ENCODE measurements at places on chromosomes 6 and 20.

DNA sequence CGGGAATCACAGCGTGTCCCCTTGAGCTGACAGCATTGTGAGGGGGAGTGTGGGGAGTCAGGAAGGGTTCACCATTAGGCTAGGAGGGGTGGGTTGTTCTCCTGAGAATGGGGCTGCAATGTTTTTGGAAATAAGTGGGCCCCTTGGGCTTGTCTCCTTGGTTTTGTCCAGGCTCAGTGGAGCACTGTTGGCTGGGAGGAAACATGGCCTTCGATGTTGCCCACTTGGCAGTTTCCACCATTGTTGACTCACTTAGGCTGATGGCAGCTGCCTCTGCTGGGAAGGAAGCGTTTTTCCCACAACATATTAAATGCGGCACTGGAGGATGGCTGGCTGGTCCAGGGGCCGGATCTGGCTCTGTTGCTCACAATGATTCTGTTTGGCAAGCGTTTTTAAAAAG lies 512.1 kb downstream of the QKI start:
- no peak for DNase-seq

DNA sequence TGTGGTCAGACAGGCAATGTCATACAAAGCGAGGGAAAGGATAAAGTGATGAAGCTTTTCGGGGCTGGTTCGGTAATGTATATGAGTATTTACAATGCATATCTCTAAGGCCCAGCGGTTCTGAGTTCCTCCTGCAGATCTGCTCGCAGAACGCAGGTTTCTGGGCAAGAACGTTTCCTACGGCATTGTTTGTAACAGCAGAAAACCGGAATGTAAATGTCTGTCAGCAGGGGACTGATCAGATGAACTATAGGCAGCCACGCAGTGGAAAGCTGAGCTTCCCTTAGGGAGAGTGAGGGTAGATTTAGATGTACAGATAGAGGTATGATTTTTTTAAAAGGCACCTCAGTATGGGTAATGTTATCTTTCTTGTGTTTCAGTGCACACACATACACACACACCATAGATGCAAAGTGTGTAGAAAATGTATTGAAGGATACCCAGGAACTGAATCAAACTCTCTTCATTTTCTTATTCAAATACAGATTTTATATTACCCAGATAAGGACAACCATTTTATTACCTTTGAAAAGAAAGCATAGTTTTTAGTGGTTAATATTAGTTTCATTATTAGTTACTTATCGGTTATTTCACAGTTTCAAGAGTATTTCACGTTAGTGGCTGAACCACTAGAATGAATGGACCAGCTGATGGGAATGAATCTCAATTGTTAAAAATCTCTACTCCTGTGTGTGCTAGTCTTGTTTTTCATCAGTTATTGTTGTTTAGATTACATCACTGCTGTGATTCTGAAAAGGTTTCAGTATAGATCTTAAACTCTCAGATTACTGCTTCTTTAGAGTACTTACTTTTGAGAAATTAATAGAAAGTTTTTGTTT lies 56.2 kb downstream of the SNX9 start:
- DNase-seq, result no peak

DNA sequence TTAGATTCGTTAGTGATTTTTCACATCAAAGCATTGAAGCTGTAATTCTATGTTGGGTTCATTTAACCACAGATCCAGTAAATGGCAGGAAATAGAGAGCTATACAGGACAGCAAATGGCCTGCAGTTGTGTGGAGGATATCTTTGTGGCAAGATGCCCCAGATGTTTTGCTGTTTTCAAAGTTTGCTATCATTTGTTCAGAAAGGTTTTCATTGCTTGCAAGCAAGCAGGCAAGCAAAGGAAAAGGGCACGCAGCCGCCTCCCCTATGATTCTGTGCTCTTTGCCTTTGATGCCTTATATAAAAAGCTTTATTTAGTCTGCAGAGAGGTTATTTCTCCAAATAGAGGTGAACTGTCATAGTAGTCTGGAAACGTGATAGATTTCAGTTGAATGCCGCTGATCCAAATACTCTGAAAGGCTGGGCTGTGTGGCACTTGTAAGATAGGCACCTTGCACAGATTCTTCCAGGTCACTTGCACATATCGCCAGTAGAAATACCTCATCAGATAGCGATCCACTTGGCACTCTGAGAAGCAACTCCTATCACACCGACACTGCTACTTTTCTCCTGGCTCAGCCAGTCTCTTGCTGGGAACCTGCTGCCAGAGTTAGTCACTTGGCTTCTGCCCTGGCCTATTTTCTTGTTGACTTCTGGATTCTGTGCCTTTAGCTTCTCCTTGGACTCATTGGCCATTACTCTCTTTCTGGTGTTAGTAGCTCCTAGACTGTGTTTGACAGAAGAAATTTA lies 66.4 kb downstream of the UTRN start:
- DNase-seq, result no peak

DNA sequence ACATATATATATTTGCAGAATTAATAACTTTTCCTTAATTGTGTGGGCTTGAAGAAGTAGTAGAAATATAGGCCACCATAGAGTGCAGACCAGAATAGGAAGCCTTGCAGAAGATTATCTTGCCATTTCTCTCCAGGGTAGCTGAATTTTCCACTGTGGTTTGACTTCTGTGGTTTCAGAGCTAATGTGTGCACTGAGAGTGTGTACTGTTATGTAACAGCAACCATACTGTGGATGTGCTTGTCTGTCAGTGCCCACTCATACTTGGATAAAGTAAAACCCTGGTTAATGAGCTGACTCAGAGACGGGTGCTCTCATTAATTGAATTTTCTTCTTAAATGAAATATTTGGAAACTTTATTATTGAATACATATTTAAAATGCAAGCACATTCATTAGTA lies 57.2 kb downstream of the CEP43 start:
- no peak for DNase-seq

DNA sequence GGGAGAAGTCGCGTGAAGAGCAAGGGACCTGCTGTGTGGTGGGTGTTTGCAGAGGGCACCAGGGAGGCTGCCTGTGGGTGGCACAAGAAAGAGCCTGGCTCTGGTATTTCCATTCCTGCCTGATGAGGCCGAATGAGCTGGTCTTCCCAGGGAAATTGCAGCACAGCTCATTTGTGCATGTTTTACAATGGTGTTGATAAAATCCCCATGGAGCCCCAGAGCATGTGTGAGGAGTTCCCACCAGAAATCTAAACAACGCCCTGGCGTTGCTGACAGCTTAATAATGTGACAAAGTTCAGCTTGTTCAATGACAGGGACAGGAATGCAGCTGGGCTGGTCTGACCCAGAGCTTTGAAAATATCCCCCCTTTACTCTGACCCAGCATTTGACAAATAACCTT lies 135.5 kb downstream of the CLIC5 start:
- DNase-seq, result no peak

GRCh38 chr20:2320813-2321658 lies 25.2 kb downstream of the TGM3 start:
- no peak for DNase-seq

DNA sequence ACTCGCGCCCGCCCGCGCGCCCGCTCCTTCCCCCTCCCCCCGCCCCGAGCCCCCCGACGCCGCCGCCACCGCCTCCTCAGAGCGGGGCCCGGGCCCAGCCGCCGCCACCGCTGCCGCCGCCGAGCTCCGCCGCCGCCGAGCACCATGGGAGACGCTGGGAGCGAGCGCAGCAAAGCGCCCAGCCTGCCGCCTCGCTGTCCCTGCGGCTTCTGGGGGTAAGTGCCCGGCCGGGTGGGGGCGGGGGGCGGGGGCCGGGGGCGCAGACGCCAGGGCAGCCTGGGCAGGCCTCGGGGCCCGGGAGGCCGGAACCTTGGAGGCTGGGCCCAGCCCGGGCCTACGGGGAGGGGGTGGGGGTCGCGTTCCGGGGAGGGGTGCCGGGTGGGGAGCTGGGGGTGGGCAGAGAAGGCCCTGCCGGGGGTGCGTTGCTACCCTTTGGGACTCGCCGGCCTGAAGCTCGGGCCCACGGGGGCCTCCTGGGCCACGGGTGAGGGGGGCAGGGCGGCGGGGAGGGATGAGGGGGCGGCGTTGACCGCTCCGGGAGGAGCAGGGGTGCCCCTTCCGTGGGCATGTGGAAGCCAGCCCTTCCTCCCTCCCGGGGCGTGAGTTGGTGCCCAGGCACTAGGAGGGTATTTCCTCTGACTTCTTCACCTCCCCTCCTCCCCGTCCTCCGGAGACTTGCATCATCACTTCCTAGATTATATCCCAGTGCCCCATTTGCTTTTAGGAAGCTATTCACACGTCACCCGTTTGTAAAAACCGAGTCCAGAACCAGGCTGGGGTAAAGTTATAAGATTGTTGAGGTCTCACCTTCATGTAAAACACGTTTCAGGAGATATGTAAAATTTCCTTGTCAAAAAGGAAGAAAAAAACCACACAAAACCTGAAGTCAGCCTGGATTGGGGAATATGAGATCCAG lies 533 bp downstream of the ZFAND3 start:
- peak; percentile 51 for DNase-seq

DNA sequence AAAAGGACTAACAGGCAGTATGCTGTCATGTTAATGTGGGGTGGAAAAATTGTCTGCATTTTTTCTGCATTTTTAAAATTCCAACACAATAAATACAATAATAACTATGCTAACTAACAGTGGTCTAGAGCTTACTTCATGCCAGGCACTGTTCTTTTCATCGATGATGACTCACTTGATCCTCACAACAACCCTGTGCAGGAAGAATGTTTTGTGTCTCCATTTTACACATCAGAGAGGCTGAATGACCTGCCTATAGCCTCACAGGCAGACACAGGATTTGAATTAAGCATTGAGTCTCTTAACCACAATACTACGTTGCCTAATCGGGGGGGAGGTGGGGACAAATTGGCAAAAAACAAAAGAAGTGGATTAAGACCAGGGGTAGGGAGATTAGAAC lies 26.9 kb upstream of the FANCE start:
- peak; percentile 93 for DNase-seq

DNA sequence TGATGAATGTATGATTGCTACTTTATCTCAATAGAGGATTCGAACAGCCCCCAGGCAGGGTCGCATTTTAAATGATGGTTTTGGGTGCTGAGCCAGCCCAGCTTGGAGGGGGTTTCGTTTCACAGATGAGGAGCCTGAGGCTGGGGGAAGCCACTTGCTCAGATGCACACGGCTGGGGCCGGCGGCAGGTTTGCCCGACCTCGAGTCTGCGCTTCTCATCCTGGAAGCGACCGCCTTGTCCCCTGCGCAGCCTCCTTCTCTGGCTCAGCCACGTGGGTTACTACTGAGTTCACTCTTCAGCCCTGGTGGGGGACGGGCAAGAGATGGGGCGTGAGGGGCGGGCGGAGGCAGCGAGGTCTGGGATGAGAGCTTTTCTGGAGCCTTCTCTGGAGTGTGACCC lies 25.3 kb downstream of the NTSR1 start:
- no peak for DNase-seq

GRCh38 chr6:125749865-125750691 lies 646 bp downstream of the HEY2 start:
- no peak for DNase-seq

DNA sequence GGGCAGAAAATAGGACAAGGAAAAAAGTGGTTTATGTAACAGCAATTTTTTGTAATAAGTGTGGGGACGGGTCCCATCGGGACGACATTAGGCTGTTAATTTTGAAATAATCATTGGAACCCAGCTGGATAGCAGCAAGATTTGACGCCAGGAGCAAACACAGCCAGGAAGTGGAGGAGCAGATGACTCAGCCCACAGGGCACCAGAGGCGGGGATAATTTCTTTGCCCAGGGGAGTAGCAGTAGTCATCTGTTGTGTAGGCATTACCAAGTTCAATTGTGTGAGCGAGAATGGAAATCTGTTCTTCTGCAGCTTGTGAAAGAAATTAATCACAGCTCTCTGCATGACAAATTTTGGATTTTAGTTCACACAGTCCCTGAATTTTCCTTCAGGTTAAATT lies 22.6 kb upstream of the RIN2 start:
- DNase-seq, result peak; percentile 79

- DNase-seq, result no peak
Measured at GRCh38 chr6:144769142-144769541, 484.0 kb downstream of the UTRN start.

DNA sequence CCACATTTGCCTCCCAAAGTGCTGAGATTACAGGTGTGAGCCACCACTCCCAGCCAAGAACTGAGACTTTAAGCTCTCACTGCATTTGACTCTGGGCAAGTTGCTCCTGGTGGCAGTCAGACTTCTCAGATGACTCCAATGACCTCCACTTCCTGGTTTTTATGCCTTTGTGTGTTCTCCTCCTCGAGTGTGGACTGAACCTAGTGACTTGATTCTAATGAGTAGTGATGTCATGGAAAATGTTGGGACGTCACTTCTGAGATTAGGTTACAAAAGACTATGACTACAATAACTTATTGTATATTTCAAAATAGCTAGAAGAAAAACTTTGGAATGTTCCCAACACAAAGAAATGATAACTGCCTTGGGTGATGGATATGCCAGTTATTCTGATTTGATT lies 12.0 kb downstream of the SPINT3 start:
- DNase-seq, result no peak

DNA sequence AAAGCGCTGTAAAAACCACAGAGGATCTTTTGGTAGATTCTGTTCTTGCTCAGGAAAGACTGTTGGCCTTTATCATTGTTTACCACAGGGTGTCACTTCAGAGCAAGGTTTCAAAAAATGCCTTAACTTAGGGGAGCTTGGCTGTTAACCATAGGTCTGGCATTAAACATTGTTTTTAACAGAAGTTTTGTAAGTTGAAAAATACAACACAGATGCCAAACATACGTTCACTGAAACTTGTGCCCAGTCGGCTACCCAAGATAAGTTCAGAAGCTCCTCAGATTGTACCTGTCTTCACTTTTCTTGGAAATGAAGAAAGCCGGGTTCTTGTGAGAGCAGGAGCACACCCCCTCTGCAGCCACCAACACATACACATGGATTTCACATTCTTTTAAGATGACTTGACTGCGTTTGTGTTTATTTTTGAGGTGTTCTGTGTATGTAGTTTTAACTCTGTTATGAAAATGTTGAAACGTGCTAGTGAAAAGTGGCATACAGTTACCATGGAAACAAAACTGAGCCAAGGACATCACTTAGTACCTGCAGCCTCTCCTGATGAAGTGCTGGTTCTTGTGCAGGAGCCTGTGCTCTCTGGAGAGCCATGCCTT lies 64.9 kb downstream of the SYCP2L start:
- peak; percentile 45 for DNase-seq

GRCh38 chr6:84016029-84016428 lies 17.5 kb upstream of the MRAP2 start:
- DNase-seq, result no peak

DNA sequence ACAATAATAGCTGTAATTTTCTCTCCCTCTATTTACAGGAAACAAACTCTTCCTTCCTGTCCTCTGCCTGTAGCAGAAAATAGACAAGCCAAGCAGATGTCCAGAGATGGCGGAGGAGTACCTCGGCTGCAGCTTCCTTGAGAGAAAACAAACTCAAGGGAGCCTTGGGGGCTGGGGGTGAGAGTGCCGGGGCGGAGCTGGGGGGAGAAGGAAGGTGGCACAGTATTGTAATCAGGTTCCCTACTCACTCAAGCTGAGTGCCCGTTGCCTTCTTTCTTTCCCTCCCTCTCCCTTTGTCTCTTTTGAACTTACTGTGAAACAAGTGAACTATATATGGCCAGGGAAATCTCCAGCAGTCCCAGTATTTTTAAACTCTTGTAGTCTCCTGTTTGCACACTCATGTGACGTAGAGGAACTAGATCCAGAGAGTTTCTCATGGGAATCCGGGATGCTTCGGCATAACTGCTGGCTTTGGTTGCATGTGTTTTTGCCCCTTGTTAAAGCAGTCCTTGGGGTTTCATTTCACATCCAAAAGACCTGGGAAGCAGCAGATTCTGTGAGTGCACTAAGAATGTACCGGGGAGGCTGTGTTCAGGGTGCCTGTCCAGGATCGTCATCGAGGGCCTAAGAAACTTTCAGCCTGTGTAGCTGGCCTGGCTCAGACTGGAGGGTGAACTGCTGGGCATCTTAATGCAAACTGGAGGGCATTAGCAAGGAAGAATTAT lies 44.6 kb upstream of the HDDC2 start:
- DNase-seq, result no peak

GRCh38 chr6:88588938-88589337 lies 374.5 kb downstream of the RNGTT start:
- DNase-seq, result no peak
